Stimulated activated CD8-positive, alpha-beta memory T cell treated with anti-CD3 and anti-CD28 coated beads, Interleukin-4, amount 100 ng/mL, for 1 hour (primary cell): ENCODE measurements at places on chromosomes 1 and 21.

GRCh38 chr1:237858992-237859391 is 31.7 kb downstream of the ZP4 start:
- DNase-seq: no peak

- no peak for DNase-seq
These were observed 286.3 kb upstream of the C1orf105 start for GRCh38 chr1:172134087-172134731.

GRCh38 chr1:52842643-52843310 is at the start of gene ZYG11A:
Gene ZYG11A (plus strand): TSS chr1:52842760. CDS start chr1:52842884, 124 bp downstream.
- peak; percentile 28 for DNase-seq

DNA sequence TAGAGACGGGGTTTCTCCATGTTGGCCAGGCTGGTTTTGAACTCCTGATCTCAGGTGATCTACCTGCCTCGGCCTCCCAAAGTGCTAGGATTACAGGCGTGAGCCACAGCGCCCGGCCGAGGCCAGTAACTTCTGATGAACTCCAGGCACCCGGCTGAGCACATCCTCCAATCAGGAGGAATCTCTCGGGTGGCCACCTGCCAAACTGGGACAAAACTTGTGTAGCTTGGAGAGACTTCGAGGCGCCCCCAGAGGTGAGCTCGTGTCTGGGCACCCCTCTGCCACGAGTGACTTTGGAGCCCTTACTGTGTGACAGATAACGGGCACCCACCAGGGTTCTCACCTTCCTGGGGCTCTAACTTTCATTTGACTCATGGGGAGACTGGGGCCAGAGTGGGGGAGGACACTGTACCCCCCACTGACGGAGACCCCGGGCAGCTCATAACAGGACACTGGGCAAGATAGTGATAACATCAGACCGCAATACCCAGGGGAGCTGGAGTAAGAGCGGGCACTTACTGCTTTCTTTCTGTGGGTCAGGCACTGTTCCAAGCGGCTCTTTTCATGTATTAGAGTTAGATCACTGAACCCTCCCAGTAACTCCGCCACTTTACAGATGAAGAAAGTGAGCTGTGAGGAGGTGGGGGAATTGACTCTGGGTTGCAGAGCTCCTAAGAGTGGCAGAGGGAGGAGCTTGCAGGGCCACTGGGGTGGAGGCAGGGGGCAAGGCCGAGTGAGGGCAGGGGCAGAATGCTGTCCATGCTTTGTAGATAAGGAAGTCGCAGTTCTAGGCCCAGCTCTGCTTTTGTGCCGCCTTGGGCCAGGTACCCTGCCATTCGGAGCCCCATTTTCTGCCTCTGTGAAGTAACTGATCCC is 1.9 kb upstream of the PADI2 start:
- no peak for DNase-seq

- no peak for DNase-seq
These were observed 16.4 kb downstream of the REG4 start for GRCh38 chr1:119794876-119795240.

- no peak for DNase-seq
These were observed 68.8 kb upstream of the DAB1 start for GRCh38 chr1:57492586-57493226.

GRCh38 chr1:47582891-47583608 is 145.2 kb downstream of the FOXD2 start:
- no peak for DNase-seq

DNA sequence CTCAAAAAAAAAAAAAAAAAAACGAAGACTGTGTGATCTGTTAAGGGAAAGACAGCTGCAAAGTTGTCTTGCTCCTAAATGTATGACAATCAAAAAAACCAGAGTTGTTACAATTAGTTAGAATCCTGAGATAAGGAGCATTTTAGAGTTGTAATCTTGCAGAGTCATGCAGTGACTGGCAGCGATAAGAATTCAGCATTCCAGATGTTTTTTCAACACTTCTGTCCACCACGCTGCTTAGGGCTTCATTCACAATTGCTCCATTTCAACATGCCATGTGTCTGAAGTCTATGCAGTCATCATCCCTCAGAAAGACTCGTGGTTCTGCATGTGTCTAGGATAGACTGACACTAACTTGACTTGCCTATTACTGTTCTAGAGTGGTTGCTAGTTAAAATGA is 102.4 kb upstream of the BACE2 start:
- no peak for DNase-seq

DNA sequence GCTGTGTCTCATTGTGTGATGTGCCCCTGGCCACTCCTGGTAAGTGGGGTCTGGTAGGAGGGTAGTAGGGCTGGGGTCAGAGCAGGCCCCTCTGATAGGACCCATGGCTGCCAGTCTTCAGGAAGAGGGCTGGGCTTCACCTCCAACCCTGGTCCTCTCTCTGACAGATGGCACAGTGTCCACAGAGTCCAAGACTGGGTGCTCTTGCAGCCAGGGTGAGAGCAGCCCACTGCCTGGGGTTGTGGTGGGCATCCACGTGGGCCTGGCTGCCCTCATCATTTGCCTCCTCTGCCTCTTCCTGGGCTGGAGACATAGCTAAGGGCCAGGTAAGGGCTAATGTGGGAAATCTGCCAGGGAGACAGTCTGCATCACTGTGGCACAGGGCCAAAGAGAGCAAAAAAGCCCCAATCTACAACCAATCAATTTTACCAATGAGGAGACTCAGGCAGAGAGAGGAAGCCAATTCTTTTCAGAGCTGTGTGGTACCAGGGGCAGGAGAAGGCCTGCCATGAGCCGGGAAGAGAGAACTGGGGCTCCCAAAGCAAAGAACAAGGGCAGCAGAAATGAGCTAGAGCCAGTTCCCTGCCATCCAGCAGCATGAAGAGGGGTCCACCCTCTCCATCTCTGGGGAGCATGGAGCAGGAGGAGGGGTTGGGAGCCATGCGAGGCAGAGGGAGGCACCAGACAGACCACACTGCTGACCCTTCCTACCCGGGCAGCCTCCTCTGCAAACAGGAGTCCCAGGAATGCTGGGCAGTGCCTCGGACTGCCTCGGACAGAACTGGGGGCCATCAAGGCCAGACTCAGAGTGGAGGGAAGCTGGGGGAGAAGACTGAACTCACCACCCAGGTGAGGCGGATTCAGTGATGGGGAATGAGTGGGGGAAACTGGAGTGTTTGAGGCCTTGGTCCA is 26.8 kb downstream of the SLC27A3 start:
- DNase-seq: no peak

DNA sequence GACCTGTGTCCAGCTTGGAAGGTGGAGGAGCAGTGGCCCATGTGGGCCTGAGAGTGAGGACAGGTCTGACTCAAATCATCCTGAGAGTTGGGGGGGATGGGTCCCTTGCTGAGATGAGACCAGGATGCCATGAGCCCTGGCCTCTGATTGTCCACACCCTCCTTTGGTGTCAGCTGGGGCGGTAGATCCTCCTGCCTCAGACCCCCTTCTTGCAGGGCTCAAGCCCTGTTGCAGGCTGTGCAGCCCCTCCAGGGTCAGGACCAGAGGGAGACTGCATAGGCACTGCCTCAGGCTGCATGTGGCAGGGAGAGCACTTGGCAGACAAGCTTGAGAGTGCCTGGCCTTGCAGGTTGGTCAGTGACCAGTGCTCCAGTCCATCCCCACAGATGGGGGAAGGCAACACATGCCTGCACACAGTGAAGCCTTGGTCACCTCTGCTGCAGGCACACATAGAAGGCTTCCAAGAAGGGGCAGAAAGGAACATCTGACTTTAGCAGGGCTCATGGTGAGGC is 82.2 kb upstream of the ACTRT2 start:
- no peak for DNase-seq

DNA sequence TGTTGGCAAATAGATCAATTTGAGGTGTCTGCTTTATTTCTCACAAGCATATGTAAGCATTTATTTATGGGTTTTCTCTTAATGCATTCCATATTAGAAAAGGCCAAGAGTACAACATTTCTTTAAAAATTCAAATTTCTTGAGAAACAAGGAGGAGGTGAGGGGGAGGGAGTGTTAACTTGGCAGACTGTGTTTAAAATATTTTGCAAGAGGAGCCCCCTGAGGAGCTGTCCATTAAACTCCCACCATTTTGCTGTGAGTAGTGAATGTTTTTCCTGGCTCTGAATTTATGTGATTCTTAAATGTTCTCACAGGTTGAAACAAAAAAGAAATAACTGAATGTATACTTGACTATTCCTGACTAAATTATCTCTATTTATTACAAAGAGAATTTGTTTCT is 363.8 kb downstream of the PTPRC start:
- DNase-seq: no peak

GRCh38 chr1:247437551-247438505 is 20.1 kb downstream of the OR2B11 start:
- no peak for DNase-seq

DNA sequence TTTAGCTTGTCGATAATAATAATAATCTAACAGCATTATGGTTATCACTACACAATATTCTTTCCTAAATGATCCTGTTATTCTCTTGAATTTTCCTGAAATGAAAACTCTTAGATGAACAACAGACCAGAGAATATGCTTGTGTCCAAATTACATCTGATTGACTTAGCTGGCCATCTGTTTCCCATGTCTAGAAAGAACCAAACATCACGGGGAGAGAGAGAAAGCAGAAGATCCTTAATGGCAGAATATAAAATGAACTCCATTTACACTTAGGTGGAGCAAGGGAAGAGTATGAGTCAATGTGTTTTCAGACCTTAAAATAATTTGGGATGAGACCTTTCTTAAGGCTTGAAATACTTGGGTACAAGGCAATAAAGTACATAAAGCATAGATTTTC is 162.2 kb downstream of the DSCAM start:
- no peak for DNase-seq

DNA sequence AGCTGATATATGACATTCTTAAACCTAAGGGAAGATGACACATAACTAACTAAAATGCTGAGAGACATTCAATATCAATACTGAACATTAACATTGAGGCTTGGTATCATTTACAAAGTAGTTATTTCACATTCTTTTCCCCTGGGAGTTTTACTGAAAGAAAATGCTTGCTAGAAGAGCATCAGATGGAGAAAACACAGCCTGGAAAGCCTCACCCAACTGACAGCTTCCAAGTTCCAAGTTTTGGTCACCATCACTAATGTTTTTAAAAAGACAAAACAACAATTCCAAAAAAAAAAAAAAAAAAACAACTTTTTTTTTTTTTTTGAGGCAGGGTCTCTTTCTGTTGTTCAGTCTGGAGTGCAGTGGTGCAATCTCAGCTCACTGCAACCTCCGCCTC is 80.6 kb downstream of the DSCAM start:
- DNase-seq: no peak

GRCh38 chr21:24045775-24046215 is 1561.5 kb downstream of the MRPL39 start:
- DNase-seq: no peak

DNA sequence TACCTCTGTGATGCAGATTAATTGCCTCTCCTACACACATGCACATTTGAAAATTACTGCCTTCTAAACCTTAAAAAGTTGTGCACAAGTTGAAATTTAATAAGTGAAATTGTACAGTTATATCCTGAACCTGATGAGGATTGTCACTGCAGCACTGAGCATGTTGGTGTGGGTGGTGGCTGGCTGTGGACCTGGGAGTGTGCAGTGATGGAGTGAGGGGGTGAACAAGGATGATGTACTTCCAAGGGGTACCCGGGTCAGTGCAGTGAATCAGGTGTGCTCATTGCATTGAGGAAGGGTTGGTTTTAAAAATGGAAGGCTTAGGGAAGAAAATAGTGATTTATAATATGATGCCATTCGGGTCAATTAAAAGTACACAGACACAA is 24.1 kb downstream of the DIP2A start:
- no peak for DNase-seq

DNA sequence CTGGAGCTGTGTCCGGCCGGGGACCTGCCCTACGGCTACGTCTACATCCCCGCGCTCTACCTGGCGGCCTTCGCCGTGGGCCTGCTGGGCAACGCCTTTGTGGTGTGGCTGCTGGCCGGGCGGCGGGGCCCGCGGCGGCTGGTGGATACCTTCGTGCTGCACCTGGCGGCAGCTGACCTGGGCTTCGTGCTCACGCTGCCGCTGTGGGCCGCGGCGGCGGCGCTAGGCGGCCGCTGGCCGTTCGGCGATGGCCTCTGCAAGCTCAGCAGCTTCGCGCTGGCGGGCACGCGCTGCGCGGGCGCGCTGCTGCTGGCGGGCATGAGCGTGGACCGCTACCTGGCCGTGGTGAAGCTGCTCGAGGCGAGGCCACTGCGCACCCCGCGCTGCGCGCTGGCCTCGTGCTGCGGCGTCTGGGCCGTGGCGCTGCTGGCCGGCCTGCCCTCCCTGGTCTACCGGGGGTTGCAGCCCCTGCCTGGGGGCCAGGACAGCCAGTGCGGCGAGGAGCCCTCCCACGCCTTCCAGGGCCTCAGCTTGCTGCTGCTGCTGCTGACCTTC is 412 bp downstream of the GPR25 start:
- no peak for DNase-seq

DNA sequence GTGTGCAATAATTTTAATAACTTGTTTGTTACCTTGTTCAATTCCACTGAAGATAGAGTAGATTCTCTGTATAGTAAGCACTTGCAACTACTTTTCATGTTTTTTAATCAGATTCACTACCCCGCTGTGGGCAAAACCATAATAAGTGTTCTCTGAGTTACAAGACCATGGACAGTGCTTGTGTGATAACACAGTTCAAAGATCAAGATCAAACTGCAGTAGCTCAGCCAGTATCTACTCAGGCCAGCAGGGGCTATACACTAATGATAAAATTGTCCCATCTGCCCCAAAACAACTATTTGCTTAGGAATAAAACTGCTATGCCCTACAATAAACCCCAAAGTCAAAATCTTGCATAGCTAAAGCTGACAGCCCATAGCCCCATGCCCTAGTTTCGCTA is 129.6 kb downstream of the LRRC7 start:
- DNase-seq: no peak

- DNase-seq: no peak
These were observed 279.8 kb upstream of the VAMP3 start for GRCh38 chr1:7491109-7491817.

- no peak for DNase-seq
These were observed 2.2 kb upstream of the RUNX3 start for GRCh38 chr1:24932284-24932683.

- DNase-seq: no peak
These were observed 82.0 kb upstream of the MROH9 start for GRCh38 chr1:170853302-170853701.

DNA sequence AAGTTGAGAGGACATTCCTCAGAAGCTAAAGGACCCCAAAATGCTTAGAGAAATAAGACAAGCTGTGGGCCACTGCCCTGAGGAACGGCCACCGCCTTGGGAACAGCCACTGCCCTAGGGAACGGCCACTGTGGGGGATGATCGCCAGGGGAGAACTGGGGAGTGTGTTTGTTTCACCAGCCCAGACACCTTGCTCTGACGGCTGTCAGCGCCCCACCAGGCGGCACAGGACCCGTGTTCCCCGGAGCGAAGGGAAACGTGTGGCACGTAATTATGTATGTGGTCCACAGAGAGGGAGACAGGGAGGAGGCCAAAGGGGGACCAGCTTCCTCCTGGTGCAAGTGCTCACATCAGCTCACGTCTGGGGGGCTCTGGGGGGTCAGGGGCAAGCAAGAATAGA is 45.8 kb upstream of the RIPK4 start:
- no peak for DNase-seq

- DNase-seq: no peak
These were observed 33.8 kb downstream of the DHCR24 start for GRCh38 chr1:54853096-54853792.
